Astrocyte of the spinal cord (primary cell): ENCODE measurements at places on chromosomes 12 and 14.
A peak's percentile ranks its signal among the peaks of the same experiment; 100 is the strongest.

GRCh38 chr12:12704593-12705230, 8.7 kb upstream of the GPR19 start:
- DNase-seq = peak; percentile 94

DNA sequence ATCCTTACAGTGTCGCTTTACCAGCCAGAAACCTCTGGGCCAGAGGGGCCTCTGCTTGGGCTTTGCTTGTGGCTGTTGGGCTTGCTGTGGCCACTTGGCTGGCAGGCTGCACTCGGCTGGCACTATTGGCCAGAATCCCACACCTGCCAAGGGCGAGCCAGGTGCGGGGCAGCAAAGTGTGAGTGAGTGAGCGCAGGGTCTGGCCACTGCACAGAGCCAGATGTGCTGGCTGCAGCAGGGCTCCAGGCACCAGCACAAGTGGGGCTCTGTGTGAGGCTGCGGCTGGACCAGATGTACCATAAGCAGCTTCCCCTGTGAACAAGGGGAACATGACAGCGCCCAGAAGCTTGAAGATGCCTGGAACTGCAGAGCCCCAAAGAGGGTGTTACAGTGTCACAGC, 33.5 kb upstream of the ARID2 start:
- no peak for DNase-seq

DNA sequence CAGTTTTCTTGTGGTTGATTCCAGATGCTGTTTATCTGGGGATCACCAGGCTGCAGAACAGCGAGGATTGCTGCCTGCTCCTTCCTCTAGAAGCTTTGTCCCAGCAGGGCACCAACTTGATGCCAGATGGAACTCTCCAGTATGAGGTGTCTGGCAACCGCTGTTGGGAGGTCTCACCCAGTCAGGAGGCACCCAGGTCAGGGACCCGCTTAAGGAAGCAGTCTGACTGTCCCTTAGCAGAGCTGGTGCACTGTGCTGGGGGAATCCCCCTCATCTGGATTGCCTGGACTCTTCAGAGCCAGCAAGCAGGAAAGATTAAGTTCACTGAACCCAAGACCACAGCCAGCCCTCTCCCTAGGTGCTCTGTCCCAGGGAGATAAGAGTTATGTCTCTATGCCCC, 1165.2 kb downstream of the FSCB start:
- no peak for DNase-seq

GRCh38 chr12:45208604-45209487, 7.0 kb upstream of the ANO6 start:
- DNase-seq = peak; percentile 64

DNA sequence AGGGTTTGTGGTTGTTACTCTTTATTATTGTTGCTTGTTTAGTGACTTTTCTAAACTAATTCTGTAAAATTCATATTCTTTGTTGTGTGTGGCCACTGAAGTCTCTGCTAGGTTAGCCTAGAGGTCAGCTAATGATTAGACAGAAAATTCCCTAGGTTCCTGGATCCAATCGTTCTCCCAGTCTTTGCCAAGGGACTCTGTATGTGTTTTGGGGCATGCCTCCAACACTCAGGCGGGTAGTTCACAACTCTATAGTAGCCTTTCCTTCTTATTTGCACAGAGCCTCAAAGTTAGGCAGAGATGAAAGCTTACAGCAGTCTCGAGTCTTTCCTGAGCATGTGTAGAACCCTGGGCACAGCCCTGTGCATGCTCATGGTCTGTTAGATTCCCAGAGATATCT, 32.7 kb upstream of the RIN3 start:
- DNase-seq = no peak

- no peak for DNase-seq
Observed at GRCh38 chr12:79706156-79706555, 15.4 kb upstream of the PAWR start.

GRCh38 chr14:97791906-97792305, 994.7 kb downstream of the VRK1 start:
- DNase-seq = no peak

- DNase-seq = peak; percentile 87
Observed at GRCh38 chr12:12839873-12840579, 26.9 kb downstream of the DDX47 start.

GRCh38 chr12:39401459-39401858, 41.5 kb downstream of the KIF21A start:
- DNase-seq = peak; percentile 13

DNA sequence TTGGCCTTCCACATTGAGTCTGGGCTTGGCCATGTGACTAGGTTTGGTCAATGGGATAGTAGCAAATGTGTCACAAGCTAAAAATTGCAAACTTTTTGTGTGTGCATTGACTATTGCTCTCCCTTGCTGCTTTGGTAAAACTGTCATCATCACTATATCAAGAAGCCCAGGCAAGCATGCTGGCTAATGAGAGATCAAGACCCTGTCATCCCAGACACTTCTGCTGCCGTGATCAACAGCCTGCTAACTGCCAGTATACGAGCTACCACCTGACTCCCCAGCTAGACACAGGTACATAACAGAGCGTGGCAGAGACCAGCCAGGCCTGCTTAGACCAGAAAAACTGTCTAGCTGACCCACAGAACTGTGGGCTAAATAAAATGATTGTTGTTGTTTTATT, 456.7 kb upstream of the DCN start:
- no peak for DNase-seq

GRCh38 chr14:103122585-103122946, 695 bp upstream of the TNFAIP2 start:
- DNase-seq = no peak

DNA sequence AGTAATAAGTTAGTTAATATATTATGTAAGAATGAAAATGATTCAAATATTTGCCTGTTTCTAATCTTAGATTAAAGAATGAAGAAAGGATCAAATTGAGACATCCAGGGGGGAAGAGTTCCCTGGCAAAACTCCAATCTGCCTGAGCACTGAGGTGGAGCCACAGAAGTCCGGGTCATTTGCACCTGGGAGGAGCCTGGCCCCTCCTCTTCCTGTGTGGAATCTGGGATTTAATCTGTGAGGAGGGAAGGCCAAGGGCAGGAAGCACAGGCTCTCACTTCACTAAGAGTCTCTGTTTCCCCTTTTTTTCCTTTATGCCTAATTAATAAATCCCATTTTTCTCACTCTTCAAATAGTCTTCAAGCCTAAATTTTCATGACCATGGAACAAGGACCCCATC, 599.5 kb downstream of the FLRT2 start:
- no peak for DNase-seq

DNA sequence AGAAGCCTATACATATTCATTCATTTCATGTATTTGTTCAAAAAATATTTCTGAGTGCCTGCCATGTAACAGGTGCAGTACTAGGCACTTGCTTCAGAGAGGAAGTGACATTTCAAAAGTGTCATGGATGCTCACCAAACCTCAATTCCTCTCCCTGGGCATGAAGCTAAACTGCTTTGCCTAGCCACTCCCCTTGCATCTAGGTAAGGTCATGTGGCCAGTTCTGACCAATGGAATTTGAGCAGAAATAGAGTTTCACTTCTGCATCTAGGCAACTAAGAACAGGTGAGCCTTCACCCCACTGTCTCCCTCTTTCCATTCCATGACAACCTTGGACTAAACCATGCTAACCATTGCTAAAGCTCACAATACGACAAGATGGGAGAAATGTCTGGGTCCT, 27.6 kb downstream of the TC2N start:
- no peak for DNase-seq

GRCh38 chr12:24645254-24645653, 303.6 kb downstream of the BCAT1 start:
- DNase-seq = no peak

DNA sequence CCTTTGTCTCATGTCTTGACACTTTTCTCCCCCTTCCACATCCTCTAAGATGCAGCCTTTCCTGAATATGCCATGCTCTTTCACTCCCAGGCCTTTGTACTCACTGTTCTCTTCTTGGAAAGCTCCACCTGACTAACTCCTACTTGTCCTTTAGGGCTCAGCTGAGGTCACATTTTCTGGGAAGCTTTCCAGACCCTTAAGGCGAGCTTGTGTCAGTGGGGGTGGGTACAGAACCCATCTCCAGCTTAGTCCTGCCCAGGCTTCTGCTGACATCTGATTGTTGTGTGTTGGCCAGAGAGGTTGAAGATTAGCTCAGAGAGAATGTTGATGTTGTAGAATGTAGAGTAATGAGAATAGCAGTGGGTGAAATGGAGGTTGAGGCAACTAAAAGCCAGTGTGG, 2.9 kb upstream of the TSFM start:
- DNase-seq = no peak

DNA sequence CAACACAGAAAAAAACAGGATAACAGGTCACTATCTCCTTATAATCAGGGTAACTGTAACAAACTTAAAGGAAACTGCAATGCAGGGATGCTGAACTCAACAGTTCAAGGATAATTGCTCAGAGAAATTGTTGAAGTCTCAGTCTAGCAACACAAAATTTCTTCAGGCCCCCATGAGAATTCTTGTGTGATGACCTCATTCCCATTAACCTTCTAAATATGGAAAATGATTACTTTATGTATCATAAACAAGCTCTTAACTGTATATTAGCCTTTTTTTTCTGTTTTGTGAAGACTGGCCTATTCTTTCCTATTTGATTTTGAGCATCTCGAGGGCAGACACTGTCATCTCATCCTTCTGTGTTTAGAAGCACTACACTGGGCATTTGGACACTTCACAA, 47.1 kb downstream of the IGF1 start:
- DNase-seq = no peak

- no peak for DNase-seq
Observed at GRCh38 chr14:31047503-31047902, 21.3 kb upstream of the STRN3 start.

DNA sequence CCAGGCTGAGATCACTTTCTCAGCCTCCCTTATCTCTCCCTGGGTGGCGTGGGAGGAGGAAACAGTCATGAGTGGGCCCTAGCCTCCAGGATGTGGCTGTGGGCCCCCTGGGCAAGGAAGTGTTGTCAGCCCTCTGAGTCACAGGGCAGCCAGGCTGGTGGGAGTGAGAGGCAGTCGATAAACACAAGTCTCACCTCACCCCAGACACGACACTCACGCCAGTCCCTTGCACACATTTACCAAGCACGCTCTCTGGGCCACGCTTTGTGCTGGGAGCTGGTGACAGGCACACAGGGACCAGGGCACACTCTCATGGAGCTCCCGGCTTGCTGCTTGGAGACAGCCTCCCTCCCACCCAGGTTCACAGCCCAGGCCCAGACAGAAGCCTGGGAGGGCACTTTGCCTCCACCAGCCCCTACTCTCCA, 1.9 kb upstream of the KRT79 start:
- peak; percentile 53 for DNase-seq

DNA sequence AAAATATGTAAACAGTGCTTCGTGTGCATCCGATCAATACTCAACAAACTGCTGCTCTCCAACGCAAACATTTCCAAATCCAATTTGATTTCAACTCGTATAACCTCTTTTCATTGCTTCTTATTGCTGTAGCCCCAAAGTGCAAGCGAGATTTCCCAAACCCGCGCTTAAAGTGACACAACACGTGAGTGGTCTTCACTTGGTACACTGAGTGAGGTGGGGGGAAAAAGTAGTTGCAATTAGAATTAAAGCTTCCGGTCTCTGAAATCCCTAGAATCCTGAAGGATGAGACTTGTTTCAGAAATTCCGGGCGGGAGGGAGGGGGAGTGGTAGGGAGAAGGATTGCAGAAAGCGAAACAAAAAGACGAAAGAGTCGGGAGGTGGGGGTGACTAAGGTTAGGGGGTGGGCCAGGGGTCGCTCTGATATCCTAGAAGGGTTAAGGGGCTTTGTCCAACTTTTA, 387.5 kb downstream of the BCAT1 start:
- DNase-seq = peak; percentile 49

GRCh38 chr14:100622708-100623485, 35.7 kb upstream of the BEGAIN start:
- DNase-seq = no peak

GRCh38 chr14:21735200-21735599, 61.6 kb upstream of the OR4E1 start:
- no peak for DNase-seq

- DNase-seq = no peak
Observed at GRCh38 chr14:72928872-72929271, 2.6 kb downstream of the DCAF4 start.

- no peak for DNase-seq
Observed at GRCh38 chr12:57869298-57869926, 22.9 kb upstream of the CTDSP2 start.
